Activated B cell treated with CpG ODN at 0.5 μM for 24 hours (primary cell): ENCODE measurements at places on chromosomes 1 and 21.

DNA sequence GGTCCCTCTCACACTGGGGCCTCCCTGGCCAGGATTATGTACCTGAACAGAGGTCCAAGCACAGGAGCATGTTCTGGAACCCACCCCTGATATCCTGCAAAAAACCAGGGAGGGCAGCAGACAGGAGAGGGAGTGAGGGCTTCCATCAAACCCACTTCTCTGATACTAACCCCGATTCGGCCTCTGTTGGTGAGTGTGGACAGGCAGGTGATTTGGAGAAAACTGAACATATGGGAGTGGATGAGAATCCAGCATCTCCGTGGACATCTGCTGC is 215.3 kb downstream of the MATN1 start:
- no peak for DNase-seq

GRCh38 chr21:46549650-46550049 is 55.2 kb downstream of the S100B start:
- no peak for DNase-seq

DNA sequence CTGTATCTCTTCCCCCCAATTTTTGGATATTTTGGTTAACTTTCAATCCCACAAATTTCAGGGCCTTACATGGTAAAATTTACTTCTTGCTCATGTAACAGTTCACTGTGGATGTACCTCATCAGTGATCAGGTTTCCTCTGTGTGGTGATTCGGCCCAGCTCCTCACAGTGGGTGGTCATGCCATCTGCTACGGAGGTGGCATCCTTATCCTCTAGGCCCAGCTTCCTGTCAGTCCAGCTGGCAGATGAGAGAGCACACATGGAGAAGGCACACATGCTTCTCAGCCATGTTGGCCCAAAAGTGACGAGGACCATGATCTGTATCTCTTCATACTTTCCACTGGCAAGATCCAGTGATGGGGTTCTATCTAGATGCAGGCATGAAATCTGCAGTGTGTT is 27.2 kb downstream of the PCBP3 start:
- no peak for DNase-seq

- DNase-seq = no peak
Observed at GRCh38 chr1:101532377-101532776, 295.6 kb downstream of the S1PR1 start.

GRCh38 chr1:207826557-207827487 is 75.0 kb downstream of the CD46 start:
- no peak for DNase-seq

- no peak for DNase-seq
Observed at GRCh38 chr21:31711745-31712285, 20.1 kb downstream of the SCAF4 start.

- no peak for DNase-seq
Observed at GRCh38 chr1:28591708-28592320, at the start of gene RAB42. RAB42 (plus strand) TSS chr1:28592265; CDS start chr1:28592512, 247 bp downstream.

DNA sequence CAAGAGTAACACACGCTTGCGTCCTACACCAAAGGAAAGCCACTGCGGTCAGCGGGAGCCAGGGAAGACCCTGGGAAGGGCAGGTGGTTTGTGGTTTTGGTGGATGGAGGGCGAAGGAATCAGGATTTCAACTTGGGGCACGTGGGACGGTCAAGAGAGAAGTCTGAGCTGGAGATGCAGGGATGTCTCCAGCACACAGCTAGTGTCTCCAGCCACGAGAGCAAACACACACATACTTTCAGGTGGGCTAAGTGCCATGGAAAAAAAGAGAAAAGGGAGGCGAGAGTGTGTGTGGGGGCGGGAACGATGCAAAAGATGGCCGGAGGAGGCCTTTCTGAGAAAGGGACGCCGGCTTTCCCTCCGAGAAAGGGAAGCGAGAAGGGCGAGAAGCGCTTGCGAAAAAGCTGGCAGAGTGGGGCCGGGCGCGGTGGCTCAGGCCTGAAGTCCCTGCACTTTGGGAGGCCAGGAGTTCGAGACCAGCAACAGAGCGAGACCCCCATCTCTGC is 1.4 kb upstream of the SRRM1 start:
- DNase-seq = peak; percentile 31

- no peak for DNase-seq
Observed at GRCh38 chr1:198082576-198082975, 74.2 kb upstream of the NEK7 start.

- no peak for DNase-seq
Observed at GRCh38 chr1:225474439-225474985, 46.7 kb upstream of the LBR start.

DNA sequence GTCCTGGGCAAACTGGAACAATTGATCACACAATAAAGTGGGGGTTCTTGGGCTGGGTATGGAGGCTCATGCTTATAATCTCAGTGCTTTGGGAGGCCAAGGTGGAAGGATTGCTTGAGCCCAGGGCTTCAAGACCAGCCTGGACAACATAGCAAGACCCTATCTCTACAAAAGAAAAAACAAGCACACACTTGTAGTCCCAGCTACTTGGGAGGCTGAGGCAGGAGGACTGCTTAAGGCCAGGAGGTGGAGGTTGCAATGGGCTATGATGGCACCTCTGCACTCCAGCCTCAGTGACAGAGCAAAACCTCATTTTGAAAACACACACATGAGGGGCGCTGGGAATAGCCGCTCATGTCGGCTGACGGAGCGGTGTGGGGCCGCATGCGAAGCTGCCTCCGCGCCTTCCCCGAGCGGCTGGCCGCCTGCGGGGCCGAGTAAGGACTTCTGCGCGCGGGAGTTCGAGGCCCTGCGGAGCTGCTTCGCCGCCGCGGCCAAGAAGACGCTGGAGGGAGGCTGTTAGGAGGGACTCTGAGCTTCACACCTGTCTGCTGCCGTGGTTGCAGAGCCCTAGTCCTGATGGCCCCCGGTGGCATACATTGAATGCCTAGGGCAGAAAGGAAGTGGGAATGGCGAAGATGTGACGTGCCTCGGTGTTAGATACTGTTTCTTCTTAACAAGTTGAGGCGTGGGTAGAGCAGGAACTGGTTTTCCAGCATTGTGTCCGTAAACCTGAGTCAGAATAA is 59.5 kb downstream of the ACBD3 start:
- no peak for DNase-seq

DNA sequence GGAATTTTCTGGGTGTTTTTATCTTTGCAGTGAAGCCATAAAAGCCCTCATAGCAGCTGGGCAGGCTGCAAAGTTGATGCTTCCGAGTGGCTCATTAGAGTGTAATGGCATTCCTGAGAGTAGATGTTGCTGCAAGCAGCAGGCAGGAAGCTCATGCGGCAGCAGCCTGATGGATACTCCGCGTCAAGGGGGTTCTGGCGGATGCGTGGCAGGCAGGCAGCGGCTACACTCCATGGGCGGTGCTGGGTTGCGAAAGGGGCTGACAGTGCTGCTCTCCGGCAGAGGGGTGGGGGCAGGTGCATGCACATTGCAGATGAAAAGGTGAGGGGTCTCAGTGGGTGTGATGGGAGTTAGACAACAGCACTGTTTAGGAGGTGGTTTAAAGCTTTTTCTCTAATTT is 93.2 kb upstream of the AJAP1 start:
- no peak for DNase-seq

DNA sequence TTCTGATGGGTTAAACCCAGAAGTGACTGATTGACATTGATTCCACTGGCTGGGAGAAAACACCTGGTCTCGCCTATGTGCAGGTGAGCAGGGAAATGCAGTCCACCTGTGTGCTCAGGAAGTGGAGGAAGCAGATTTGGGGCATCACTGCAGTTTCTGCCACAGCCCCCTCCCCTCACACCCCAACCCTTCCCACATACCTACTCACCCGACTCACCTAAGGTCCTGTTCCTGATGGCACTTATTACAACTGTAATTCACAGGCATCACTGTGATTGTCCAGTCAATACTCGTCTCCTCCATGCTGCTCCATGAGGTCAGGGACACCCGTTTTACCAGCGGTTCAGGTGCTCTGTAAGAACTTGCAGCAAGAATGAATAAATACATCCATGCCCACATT is 68.5 kb downstream of the PCP4 start:
- DNase-seq = no peak

DNA sequence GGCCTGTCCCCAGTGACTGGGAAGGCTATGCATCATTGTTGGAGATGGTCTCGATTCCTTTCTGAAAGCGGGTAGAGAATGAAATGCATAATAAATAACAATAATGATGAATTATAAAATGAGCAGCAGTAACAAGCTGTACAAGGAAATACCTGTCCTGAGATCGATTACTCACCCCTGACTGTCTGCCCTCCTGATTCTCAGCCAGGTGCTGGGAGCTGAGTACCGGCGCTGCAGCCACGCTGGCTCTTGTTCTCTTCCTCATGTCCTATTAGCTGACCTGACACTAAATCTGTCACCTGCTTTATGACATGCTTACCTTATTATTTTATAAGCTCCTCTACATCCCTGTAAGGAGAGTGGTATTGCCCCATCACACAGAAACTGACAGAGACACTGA is 3.4 kb downstream of the AGPAT3 start:
- no peak for DNase-seq

DNA sequence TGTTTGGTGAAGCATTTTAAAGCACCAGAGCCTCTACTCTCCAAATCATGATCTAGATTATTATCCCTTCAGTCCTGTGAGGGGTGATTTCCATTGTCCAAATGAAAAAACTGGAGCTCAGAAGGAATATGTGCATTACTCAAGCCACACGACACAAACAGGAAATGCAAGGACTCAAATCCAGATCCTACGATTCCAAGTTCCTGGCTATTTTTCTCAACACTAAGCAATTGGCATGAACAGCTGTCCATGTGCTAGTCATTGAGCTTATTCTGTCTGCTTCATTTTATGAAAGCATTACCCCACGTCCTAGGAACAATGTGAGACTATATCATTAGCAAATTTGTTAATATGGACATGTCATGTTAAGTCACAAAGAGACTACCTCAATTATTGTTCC is 273.1 kb upstream of the LYPLAL1 start:
- DNase-seq = no peak

GRCh38 chr1:229964281-229964680 is 102.8 kb upstream of the GALNT2 start:
- no peak for DNase-seq

- peak; percentile 49 for DNase-seq
Observed at GRCh38 chr21:36028127-36029069, 31.9 kb downstream of the SETD4 start.

GRCh38 chr1:147156642-147157041 is 15.6 kb downstream of the PRKAB2 start:
- no peak for DNase-seq

DNA sequence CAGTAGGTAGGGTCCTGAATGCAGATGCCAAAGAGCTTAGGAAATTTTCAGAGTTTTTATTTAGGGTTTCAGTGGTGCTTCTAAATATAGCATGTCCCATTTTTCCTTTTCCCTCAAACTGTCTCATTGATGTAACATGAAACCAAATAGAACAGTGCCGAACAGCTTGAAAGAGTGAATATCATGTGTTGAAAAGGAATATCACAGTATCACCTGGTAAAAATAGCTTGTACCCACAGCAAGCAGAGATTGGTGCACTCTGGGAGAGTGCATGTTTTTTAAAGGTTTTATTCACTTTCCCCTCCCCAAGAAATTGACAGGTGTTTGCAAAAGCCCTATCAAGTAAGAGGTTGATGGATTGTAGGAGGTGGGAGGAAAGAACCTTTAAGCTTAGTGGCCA is 41.9 kb upstream of the ELAVL4 start:
- no peak for DNase-seq

- DNase-seq = no peak
Observed at GRCh38 chr1:69082312-69082711, 485.4 kb upstream of the LRRC7 start.

DNA sequence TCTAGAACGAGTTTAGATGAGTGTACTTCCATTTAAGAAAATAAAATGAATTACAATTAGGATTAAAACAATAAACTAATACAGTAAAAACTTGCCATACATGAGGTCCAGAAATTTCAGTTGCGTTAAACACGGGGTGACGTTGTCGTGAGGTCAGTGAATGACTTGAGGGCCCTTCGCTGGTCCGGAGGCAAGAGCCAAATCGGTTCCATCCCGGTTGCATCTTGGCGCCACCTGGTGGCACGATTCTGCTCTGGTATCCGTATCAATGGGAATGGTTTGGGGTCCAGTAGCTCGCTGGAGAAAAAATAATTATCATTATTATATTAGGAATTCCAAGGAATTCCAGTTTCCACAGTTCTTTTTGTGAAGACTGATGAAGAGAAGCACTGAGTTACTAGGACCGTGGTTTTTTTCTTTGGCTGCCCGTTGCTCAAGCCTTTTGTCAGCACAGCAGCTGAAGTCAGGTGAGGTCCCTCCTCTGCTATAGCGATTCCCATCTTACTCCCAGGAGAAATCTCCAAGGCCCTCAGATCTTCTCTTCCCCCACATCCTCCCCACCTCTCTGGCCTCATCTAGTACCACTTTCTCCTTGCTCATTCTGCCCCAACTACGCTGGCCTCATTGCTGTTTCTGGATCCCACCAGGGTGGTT is 161.4 kb downstream of the SLC35F3 start:
- peak; percentile 42 for DNase-seq

GRCh38 chr1:156165083-156165482 is 11.7 kb downstream of the SEMA4A start:
- DNase-seq = no peak

GRCh38 chr1:230147253-230148125 is 80.5 kb downstream of the GALNT2 start:
- no peak for DNase-seq

- DNase-seq = no peak
Observed at GRCh38 chr1:7425771-7426170, 345.3 kb upstream of the VAMP3 start.

- DNase-seq = no peak
Observed at GRCh38 chr1:180444522-180444921, 57.9 kb downstream of the ACBD6 start.

GRCh38 chr1:10606064-10606463 is 131.3 kb downstream of the PEX14 start:
- no peak for DNase-seq

DNA sequence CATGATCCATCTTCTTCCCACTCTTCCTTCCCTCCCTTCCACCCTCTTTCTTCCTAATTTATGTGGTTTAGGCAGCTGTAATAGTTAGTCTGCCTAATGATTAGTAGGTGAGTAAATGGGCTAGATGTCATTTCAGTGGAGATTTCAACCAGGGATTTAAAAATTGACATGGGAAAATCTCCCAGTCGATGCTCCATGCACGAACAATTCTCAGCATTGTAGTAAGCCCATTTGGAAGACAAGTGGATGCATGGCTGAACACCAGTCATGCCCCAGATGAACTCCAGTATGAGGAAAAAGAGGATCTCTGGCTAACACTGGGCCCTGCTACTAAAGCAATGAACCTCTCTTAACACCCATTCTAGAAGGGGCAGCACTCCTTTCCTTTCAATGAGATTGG is 25.3 kb downstream of the CHI3L2 start:
- no peak for DNase-seq
